ENCODE measurements at places on chromosomes 6 and 20.

DNA sequence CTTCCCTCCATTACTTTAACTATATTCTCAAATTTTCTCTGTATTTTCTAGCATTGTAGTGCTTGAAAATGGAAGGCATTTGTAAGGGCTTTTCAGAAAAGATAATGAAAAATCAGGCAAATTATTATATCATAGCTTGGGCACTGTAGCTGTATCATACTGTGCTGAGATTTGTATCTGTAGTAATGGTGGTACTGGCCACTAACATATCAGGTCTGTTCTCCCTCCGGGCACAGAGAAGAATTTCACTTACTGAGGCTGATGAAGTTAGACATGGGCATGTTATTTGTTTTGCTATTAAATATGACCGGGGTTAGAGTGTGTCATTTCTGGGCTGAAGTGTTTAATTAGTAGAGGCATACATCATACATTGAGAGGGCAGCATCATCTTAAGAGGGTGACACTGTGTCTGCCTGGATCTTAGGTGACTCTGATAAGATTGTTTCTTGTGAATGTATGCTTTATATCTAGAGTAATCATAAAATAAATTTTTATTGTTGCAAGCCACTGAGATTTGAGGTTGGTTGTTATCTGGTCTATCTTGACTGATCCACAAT, 1395.9 kb downstream of the EPHA7 start:
- DNase-seq = no peak

DNA sequence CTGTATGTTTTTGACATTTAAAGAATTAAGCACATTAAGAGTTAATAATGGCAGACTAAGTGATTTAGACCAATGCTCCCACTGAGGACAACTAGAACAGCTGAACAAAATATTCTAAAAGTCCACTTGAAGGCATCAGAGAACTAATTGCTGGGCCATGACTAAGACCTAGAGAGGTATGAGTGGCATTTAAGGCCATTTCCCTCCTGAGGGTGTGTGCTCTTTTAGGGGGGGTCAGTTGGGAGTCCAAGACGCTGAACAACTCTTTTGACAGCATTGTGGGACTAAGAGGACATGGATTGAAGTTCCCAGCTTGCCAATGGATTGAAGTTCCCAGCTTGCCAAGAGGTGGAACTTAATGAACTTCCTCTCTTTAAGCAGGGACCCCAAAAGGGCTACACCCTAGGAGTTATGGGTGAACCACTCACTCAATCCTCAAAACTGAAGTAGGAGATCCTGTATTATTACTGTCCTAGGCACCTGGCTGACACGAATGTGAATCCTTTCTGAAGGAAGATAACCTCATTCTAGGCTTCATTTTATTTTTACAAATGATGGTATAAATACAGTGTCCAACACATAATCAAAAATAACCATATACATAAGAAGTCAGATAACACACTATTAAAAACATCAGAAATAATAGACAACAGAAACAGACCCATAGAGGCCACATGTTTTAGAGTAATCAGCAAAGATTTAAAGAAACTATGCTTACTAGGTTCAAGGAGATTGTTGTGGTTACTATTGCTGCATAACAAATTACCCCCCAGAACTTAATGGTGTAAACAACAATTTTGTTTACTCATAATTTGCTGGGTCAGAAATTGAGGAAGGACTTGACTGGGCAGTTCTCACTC, 175.1 kb downstream of the VEGFA start:
- DNase-seq = no peak

DNA sequence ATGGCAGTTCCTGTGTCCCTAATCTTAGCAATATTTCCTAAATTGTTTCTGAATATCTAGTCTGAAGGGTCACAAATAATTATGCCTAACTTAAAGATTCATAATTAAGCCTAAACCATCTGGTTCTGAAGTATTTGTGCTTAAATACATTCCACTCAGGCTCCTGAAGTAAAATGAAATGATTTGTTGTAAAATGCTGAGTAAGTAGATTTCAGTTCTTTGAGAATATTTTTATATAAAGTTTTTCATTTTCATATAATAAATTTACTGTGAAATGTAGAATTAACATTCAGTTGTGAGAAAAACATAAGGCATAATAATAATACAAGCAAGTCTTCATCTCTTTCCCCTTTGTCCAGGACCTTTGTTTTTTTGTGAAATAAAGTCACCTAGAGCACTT, 330.6 kb upstream of the IMPG1 start:
- no peak for DNase-seq

GRCh38 chr6:80442366-80442765, 335.9 kb downstream of the BCKDHB start:
- DNase-seq = no peak

- no peak for DNase-seq
Measured at GRCh38 chr6:80316686-80317231, 210.3 kb downstream of the BCKDHB start.

Measured in stimulated activated CD4-positive, alpha-beta T cell treated with anti-CD3 and anti-CD28 coated beads, Interleukin-15, amount 100 ng/mL, for 1 hour (primary cell).